GM13977 (cell line): ENCODE measurements at places on chromosomes 5 and 9.

- no peak for DNase-seq
Observed at GRCh38 chr9:137547687-137548543, 2.3 kb downstream of the PNPLA7 start.

- DNase-seq = no peak
Observed at GRCh38 chr9:88072831-88073375, 65.4 kb downstream of the SPATA31C2 start.

GRCh38 chr9:93020151-93020550, 38.4 kb upstream of the SUSD3 start:
- no peak for DNase-seq

- DNase-seq = peak; percentile 33
Observed at GRCh38 chr5:123087173-123088030, 1.6 kb upstream of the PRDM6 start.

DNA sequence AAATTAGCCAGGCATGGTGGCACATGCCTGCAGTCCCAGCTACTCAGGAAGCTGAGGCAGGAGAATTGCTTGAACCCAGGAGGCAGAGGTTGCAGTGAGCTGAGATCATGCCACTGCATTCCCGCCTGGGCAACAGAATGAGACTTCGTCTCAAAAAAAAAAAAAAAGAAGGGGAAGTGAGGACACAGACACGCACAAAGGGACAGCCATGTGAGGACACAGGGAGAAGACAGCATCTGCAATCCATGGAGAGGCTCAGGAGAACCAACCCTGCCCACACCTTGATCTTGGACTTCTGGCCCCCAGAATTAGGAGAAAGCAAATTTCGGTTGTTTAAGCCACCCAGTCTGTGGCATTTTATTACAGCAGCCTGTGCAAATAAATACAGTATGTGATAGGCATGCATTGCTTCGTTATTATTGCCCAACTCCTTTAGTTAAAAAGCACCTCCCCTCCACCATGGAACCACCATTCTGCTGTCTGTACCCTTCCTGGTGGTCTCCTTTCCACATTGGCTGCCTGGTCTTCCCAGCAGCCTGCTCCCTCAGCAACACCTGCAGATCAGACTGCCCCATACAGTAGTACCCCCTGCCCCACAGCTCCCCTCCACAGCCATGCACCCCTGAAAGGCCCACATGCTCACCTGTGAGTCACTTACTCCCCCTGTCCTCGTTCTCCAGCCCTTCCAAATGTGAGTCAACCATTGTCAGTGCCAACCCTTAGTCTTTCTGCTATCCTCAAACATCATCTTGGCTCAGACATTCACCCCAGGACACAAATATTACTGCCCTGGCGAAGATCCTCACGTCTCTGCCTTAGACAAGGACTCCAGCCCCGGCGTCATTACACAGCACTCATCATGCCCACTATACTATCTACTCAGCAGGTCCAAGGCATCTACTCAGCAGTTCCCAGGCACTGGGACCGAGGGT, 128.8 kb downstream of the ROR2 start:
- DNase-seq = no peak

- no peak for DNase-seq
Observed at GRCh38 chr9:6239048-6239461, 23.4 kb downstream of the IL33 start.

- DNase-seq = no peak
Observed at GRCh38 chr5:149030392-149030791, 32.5 kb downstream of the SH3TC2 start.

DNA sequence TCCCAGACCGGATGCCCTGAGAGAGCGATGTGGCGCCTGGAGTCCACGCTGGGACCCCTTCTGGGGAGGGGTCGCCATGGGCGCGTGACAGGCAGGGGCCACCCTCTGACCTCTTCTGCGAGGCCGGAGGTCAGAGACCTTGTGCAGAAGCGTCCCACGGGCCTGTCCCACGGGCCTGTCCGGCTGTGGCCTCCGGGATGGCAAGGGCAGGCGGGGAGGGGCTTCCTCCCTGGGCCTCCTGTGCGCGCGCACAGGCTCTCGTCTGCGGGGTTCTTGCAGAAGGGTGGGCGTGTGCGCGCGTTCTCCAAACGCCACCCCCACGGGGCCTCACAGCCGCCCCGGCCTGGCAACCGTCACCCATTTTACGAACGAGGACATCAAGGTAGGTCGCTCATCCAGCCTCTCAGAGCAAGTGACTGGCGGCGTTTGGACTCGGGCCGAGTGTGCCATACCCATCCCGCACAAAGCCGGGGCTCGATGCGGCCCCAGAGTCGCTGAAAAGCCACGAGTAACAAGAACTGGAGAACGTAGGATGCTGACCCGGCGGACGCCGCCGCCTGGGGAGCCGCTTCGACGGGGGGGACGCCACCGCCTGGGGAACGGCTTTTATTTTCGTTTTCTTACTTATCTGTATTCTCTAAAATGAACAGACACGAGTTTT, 897 bp downstream of the AHRR start:
- peak; percentile 50 for DNase-seq

- DNase-seq = no peak
Observed at GRCh38 chr9:136572828-136573625, 27.2 kb upstream of the NOTCH1 start.

GRCh38 chr5:43840424-43841125, 237.6 kb downstream of the NNT start:
- DNase-seq = no peak
